Posterior cingulate gyrus (tissue), 11 donors: ENCODE measurements at places on chromosomes 13 and 19.

DNA sequence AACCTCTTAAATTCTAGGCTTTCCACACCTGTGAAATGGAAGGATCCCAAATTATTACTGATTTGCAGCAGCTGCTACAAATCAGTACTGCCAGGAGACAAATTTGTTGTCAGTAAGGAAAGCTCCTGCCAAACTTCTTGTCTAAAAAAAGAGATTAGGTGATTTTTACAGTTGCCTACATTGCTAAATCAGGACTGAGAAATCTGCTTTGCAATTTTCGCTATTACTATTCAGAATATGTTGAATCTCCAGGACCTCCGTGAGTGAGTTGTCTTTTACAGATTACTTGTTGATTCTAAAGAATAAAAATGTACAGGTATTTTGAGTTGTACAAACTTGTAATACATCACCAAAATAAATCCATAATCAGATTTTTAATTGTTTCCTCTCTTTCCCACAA lies 1815.9 kb downstream of the PCDH9 start:
- DNase-seq, result no peak

DNA sequence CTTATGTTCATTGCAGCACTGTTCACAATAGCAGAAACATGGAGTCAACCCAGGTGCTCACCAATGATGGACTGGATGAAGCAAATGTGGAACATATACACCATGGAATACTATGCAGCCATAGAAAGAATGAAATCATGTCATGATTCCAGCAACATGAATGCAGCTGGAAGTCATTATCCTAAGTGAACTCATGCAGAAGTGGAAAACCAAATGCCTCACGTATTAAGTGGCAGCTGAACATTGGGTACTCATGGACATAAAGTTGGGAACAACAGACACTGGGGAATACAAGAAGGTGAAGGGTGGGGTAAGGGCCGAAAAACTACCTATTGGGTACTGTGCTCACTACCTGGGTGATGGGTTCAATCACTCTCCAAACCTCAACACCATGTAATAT lies 915.9 kb downstream of the UQCRFS1 start:
- DNase-seq, result no peak

GRCh38 chr13:34667286-34668218 lies 274.5 kb upstream of the NBEA start:
- DNase-seq, result peak; percentile 22

GRCh38 chr13:45878966-45879365 lies 27.4 kb upstream of the SIAH3 start:
- no peak for DNase-seq

- DNase-seq, result no peak
Observed at GRCh38 chr19:18636969-18637629, at the start of gene KLHL26. Gene KLHL26 (plus strand): TSS chr19:18637028. CDS start chr19:18637055, 27 bp downstream.

DNA sequence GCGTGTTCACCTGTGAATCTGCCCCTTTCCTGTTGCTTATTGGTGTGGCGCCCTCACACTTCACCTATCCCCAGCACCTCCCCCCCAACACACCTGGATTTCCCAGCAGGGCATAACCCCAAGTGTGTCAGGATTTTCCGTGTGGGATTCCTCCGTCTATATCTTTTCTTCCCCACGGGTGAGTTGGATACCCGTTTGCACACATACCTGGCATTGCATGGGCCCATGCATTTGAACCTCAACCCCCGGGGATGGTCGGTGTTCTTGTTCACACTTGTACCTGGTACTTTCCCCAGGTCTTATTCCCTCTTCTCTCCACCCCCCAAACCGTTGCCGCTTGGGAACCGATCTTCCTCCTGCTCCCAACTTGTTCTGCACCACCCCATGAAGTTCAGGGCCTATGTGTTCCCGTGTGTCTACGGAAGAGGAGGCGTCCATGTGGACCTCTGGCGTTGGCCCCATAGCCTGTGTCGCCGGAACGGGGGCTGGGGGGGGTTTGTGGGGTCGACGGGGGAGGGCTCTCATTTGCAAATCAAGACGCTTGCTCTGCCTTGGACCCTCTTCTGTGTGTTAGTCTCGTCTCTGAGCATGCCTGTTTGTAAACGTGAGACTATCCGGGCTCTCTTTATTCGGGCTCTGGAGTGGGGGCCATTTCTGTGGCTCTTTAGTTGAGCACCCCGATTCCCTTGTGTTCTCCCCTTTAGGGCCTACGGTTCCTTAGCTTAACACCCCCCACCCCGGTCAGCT lies 1.7 kb downstream of the PRR12 start:
- no peak for DNase-seq

GRCh38 chr19:810077-810855 lies 11.5 kb downstream of the PLPPR3 start:
- DNase-seq, result no peak

GRCh38 chr19:34226036-34226435 lies 28.3 kb upstream of the GARRE1 start:
- no peak for DNase-seq

DNA sequence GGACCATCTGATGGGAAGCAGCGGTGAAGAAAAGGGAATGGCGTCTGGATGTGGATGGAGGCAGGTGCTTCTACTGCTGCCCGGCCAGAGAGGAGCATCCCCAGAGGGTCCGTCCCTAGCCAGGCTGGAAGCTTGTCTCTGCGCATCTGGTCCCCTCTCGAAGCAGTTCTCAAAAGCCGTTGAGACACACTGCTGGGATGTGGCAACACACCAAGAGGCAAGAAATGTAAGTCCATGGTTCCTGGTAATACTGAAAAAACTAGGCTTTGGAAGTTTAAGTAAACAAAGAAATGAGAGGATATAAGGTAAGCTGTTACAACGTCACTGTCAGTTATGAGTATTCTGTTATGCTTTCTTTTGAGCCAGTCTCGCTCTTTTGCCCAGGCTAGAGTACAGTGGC lies 15.1 kb upstream of the FFAR2 start:
- no peak for DNase-seq

- no peak for DNase-seq
Observed at GRCh38 chr19:43504426-43505185, at the start of gene PHLDB3. Gene PHLDB3 (minus strand): TSS chr19:43504746. CDS start chr19:43504118, 628 bp downstream.

DNA sequence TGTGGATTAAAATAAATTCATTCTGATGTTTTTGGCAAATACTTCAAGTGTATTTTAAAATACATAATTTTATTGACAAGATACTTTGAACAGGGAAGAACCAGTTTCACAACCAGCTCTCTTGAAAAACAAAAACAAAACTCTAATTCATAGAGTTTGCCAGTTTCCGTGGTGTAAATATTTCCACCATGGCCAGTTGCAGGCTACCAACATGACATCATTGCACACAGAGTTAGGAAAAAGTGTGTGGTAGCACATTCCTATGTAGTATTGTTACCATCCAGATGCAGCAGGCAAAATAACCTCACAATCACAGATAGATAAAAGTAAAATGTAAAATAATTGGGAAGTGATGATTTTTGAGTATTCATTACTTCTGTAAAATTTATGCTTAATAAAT lies 7.7 kb upstream of the RNF113B start:
- no peak for DNase-seq

GRCh38 chr19:12095111-12095790 lies 30.7 kb downstream of the ZNF844 start:
- DNase-seq, result no peak

- DNase-seq, result no peak
Observed at GRCh38 chr13:101552786-101553185, 100.3 kb downstream of the ITGBL1 start.

- peak; percentile 94 for DNase-seq
Observed at GRCh38 chr19:12913011-12913561, 6.0 kb downstream of the SYCE2 start.

DNA sequence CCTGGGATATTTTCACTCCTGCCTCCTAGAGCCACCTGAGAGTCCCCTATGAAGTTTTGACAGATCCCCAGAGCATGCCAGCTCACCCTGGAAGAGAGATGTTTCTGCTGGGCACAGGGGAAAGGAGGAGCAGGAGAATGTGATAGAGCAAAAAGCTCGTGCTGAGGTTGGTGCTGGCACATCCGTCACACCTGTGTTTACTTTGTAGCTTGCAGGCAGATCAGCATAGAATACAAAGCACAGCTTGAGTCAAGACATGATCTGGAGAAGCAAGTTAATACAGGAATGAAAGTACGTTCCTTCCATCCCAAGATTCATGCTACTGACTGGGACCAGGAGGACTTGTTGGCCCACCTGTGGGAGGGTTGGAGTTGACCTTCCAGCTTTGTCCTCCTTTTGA lies 46.1 kb downstream of the HSPH1 start:
- no peak for DNase-seq

DNA sequence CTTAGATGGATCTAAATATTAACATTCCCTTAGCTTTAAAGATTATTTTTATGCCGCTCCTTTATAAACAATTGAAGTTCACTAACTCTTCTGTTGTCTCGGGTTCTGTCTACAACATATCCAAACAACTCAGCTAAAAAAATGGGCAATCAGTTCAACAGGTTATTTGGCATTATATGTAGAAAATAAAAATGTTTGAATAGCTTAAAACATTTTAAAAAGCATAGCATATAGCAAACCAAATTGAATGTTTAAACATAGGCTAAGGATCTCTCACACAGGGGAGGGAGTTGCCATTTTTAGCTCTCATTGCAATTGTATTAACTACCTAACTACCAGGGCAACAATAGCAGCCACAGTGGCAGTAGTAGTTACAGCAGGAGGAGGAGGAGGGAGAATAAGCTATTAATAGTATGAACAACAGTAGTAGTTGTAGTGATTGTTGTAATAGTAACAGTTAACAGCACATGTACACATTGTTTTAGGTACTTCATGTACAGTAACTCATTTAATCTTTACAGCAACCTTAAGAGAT lies 404.2 kb downstream of the KCNRG start:
- DNase-seq, result no peak

DNA sequence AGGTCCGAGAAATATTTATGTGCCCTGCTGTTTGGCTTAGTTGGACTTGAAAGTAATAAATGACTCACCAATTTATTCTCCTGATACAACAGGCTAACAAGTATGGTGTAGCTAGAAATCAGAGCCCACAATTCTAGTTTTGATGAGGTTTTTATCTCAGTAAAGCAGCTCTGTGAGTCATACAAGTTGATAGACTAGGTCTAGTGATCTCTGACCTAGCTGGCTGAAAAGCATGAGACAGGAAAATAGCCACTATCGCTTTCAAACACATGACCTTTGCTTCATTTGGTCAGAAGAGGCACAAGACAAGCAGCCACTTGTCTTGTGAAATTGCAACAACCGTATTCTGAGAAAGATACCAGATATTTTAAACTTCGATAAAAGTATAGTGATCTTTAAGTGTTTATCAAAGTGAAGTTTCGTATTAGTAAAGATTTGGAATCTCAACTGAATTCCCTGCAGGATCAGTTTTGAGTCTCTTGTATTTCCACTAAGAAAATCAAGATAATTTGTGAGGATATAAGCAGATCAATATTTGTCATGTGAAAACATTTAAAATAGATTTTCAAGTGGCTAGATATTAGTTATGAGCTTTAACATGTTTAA lies 126.7 kb downstream of the MAB21L1 start:
- no peak for DNase-seq
